K562 (cell line): ENCODE measurements at places on chromosomes 1 and 21.

GRCh38 chr21:32826329-32827167 is 55.0 kb upstream of the PAXBP1 start:
- peaks cover 9% of the 10 kb centered on the region for H3K27me3 ChIP-seq
- no peaks in the 10 kb centered on the region for H3K36me3 ChIP-seq
- H3K4me3 ChIP-seq: no peak overlapping the region
- H3K27ac ChIP-seq: no peak overlapping the region

GRCh38 chr21:29082046-29082815 is 8.8 kb upstream of the CCT8 start:
- peaks cover 10% of the 10 kb centered on the region for H3K27me3 ChIP-seq
- no peaks in the 10 kb centered on the region for H3K36me3 ChIP-seq

GRCh38 chr21:38817371-38818324 is 11.9 kb downstream of the ETS2 start:
- H3K4me1 ChIP-seq: no peaks in the 10 kb centered on the region
- no peaks in the 10 kb centered on the region for H3K27me3 ChIP-seq
- H3K4me3 ChIP-seq: no peak overlapping the region
- DNase-seq: no peak
- no peak overlapping the region for H3K27ac ChIP-seq

- DNase-seq: peak; percentile 68
- H3K27me3 ChIP-seq: no peaks in the 10 kb centered on the region
- H3K4me3 ChIP-seq: no peak overlapping the region
- no peaks in the 10 kb centered on the region for H3K36me3 ChIP-seq
Observed at GRCh38 chr1:119275145-119276134, 93.1 kb upstream of the HAO2 start.

DNA sequence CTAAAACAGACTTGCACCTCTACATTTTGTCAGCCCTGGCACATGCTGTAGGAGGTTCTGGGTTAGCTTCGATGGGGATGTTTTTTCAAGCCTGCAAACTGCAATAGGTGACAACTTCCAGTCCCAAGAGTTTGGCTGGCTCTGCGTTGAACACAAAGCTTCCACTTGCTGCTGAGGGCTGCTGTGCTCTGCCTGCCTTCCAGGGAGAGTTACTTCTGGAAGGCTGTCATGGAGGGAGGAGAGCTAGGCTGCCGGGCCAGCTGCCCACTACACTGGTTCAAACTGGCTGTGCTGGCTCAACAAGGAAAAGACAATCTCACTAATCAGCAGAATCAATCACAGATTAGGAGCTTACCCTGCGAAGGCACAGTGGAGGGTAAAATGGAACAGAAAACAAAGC is 46.7 kb upstream of the PPP2R5A start:
- H3K27me3 ChIP-seq: no peaks in the 10 kb centered on the region
- H3K4me3 ChIP-seq: no peak overlapping the region
- peak overlapping the region; percentile 18; the same call in 2 of the 3 replicates for H3K27ac ChIP-seq
- no peaks in the 10 kb centered on the region; the same call in 2 of the 3 replicates for H3K36me3 ChIP-seq
- DNase-seq: no peak

DNA sequence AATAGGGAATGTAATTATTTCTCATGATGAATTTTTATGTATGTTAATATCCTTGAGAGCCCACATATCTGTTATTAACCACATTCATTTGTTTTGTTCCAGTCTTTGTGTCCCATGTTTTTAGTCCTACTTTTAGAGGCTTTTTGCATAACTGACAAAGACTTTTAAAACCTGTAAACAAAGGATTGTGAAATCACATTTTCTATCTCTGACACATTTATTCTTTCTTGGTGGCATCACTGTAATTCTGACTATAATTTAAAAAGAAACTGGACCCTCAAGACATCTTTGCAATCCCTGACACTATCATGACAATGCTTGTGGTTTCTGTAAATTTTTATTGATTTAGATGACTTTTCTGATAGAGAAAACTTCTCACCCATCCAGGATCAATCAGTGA is 313.1 kb downstream of the SIPA1L2 start:
- H3K4me3 ChIP-seq: no peak overlapping the region
- DNase-seq: no peak
- no peaks in the 10 kb centered on the region for H3K4me1 ChIP-seq
- no peaks in the 10 kb centered on the region for H3K36me3 ChIP-seq
- H3K27me3 ChIP-seq: no peaks in the 10 kb centered on the region
- H3K27ac ChIP-seq: no peak overlapping the region
